NCI-H1417 treated with DMSO at 0.1 percent for 48 hours (cell line): ENCODE measurements at places on chromosomes 2 and 18.

GRCh38 chr2:43443282-43443681, 152.6 kb downstream of the THADA start:
- DNase-seq, result no peak

GRCh38 chr2:120385355-120386127, 39.6 kb downstream of the INHBB start:
- DNase-seq, result no peak

DNA sequence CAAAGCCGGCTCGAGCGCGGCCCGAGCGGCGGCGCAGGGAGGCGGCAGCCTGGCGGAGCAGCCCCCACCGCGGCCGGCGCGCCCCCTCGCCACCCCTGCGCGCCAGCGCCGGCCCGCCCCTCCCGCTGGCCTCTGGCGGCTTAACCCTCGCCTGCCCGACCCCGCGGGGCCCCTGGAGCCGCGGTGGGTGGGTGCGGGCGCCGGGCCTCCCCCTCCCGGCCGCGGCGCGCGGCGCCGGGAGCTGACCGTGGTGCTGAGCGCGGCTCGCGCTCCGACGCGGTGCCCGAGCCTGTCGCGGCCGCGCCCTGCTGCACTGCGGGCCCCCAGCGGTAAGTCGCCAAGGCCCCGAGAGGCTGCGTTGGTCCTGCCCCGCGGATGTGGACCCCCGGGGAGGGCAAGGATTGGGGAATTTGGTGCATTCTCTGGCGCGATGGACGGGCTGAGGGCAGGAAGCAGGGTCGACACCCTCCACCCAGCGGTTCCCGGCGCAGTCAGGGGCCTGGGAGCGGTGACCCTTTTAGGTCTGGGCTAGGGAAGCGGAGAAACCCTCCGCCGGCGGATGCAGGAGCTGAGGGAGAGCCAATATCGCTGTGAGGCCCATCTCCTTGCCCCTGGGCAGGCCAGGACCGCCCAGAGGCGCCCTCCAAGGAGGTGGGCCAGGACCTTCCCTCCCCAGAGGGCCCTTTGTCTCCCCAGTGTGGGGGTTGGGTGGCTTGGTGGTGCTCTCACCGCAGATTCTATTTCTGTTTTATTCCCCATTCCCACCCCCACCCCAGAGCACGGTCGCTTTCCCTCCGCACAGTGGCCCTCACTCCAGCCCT, 923 bp downstream of the AMER3 start:
- DNase-seq, result no peak

- DNase-seq, result no peak
Observed at GRCh38 chr2:239751679-239752355, 273.3 kb downstream of the NDUFA10 start.

- no peak for DNase-seq
Observed at GRCh38 chr2:8352296-8352695, 329.6 kb upstream of the ID2 start.

GRCh38 chr2:9237831-9238230, 31.2 kb downstream of the ASAP2 start:
- DNase-seq, result no peak

GRCh38 chr2:9087121-9087681, 83.7 kb upstream of the MBOAT2 start:
- no peak for DNase-seq

GRCh38 chr18:37402735-37403099, 162.9 kb downstream of the CELF4 start:
- no peak for DNase-seq

- DNase-seq, result no peak
Observed at GRCh38 chr2:70702711-70703395, 65.1 kb downstream of the ADD2 start.

- DNase-seq, result no peak
Observed at GRCh38 chr2:238478216-238478615, 51.5 kb downstream of the ASB1 start.

- DNase-seq, result no peak
Observed at GRCh38 chr2:205216580-205216979, 465.7 kb upstream of the NRP2 start.

GRCh38 chr2:38700113-38700785, 34.3 kb downstream of the GALM start:
- no peak for DNase-seq

GRCh38 chr18:67862069-67862468, 345.5 kb upstream of the DSEL start:
- no peak for DNase-seq

DNA sequence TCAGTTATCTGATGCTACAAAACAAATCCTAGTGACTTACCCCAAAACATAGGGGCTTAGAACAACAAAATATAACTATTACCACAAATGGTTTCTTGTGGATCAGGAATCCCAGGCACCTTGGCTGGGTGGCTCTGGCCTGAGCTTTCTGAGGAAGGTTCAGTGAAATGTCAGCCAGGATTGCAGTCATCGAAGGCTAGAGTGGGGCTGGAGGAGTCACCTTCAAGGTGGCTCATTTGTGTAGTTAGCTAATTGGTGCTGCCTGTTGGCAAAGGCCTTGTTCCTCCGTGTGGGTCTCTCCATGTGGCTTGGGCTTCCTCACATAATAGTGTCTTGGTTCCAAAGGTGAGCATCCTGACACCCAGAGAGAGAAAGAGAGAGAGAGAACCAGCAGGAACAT, 57.4 kb downstream of the COPS8 start:
- DNase-seq, result no peak

- no peak for DNase-seq
Observed at GRCh38 chr2:69617744-69618143, 25.8 kb downstream of the AAK1 start.

GRCh38 chr18:5574843-5575242, 31.0 kb upstream of the EPB41L3 start:
- DNase-seq, result no peak

GRCh38 chr2:127479866-127480743, 46.2 kb downstream of the IWS1 start:
- DNase-seq, result no peak

DNA sequence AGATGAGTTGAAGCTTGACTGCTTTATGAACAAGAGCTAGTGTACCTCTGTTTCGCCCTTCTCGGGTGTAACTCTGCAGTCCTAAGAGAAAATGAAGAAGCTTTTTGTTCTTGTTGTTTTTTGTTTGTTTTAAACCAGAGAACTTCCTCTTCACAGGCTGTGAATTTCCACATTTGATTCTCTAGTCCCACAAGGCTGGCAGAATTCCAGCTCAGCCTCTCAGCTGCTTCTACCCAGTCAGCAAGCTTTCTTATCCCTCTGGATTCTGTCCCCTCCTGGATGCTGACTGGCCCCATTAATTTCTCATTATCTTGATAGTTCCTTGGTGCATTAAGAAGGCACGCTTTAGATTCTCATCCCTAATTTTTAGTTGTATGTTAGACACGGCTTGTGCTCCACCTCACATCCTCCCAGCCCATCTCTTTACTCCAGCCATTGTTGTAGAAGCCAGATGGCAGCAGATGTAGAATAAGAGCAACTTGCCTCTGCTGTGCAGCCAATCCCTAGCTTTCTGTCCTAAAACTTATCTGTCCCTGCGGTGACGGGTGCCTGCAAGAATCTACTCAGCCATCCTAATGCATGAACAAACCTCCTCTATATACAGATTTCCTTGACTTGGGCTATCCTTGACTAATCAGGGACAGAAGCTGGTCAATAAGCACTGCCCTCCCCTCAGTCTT, 12.3 kb upstream of the RESP18 start:
- no peak for DNase-seq

DNA sequence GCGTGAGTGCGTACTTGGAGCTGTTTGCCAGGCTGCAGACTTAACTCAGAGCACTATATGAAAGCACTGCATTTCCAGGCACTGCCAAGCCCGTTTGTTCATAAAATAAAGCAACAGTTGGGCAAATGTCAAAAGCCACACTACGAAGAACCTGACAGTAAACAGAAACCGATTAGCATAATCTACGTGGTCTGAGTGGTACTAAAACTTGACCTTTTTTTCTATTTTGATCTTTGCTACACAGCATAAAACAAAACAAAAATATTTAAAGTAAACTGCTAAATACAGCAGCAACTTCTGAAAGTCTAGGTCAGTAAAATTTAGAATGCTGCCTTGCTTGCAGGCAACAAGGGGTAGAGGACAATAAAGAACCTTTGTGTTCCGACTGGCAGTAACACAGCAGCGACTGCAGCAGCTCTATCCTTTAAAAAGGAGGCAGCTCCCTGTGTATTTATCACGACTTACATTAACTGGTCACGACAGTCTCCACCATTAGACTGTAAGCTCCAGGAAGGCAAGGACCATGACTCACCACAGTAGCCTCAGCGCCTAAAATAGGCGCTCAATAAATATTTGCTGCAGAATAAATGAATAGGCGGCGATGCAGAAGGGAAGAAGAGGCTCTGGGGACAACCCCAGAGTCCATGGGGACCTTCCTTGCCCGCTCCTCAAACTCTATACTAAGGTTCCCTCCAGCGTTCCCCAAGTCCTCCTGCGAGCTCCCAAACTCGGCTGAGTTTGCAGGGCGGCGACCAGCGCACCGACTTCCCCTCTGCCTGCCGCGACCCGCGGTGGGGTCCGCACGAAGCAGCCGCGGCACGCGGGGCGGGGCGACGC, 902 bp downstream of the SS18 start:
- DNase-seq, result peak; percentile 6

DNA sequence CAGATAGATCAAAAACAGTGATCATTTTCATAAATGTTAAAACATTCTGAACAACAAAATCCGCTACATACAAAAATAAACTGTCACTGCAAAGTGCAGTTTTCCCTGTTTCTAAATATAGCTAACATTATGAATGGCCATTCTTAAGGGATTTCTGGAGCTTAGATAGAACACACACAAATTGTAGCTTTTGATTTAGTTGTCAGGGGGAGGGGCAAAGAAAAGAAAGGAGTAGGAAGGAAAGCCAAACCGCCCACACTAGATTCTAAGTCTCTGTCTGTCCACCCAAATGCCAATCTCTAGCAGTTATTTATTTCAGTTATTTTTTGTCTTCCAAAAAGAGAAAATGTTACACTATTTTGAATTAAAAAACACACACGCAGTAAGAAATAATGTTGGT, 182.4 kb downstream of the CDH2 start:
- DNase-seq, result no peak

GRCh38 chr2:219722276-219722879, 94.9 kb downstream of the SLC4A3 start:
- DNase-seq, result no peak

- no peak for DNase-seq
Observed at GRCh38 chr2:69639266-69639665, 4.3 kb downstream of the AAK1 start.

GRCh38 chr2:173865971-173866873, 99.0 kb downstream of the SP3 start:
- no peak for DNase-seq

- no peak for DNase-seq
Observed at GRCh38 chr2:119937680-119938079, 75.2 kb upstream of the EPB41L5 start.

DNA sequence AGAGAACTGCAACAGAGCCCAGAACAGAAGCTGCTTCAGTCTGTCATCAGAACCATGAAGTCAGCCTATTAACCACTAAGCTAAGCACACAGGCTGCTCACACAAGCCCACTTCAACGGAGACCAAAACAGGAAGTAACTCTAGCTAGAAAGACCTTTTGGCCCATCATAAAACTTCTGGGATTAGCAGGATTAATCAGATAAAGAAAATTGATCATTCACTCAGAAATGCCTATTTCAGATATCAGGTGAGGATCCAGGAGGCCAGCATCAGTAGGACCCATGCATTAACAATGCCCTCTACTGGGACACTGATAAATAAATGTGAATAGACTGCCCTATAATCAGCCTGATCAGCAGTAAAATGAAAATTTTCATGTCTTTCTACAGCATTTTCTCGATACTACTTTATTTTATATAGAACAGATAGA, 101.4 kb downstream of the WDPCP start:
- no peak for DNase-seq

DNA sequence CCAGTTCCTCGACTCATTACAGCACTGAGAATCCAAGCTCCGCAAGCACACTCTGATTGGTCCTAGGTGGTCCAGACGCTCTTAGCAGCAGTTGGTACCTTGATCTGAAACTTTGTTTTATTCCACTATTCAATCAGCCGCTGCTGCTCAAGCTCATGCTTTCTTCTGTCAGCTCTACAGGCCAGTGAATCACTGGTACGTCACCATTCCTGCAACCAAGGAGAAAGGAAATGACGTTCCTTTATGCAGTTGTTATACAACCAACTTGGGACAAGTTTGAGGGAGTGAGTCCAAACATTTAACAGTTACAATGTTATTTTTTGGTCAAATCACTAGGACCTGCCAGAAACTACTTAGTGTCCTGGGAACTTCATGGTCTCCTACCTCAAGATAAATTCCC, 398.8 kb upstream of the TMEFF2 start:
- no peak for DNase-seq

GRCh38 chr18:76821875-76822505, 367 bp upstream of the ZNF236 start:
- no peak for DNase-seq

GRCh38 chr2:119810049-119810630, 50.4 kb downstream of the PTPN4 start:
- DNase-seq, result no peak

GRCh38 chr2:160940699-160941098, 219.5 kb upstream of the TANK start:
- no peak for DNase-seq

DNA sequence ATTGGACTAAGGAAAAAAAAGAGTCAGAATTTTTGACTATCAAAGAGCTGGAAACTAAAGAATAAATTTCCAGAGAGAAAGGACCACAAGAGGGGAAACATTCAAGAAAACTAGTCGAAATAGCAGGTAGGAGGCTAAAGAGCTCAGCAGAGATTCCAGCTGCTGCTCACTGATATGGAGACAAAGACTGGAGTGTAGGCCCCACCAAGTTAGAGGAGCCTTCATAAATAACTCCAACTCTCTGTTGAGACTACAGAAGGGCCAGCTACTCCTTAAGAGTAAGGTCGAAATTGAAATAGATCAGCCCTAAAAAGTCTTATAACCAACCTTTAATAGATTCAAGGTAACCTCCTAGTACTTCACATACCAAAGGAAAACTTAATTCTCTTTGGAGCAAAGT, 31.1 kb downstream of the SS18 start:
- DNase-seq, result no peak

DNA sequence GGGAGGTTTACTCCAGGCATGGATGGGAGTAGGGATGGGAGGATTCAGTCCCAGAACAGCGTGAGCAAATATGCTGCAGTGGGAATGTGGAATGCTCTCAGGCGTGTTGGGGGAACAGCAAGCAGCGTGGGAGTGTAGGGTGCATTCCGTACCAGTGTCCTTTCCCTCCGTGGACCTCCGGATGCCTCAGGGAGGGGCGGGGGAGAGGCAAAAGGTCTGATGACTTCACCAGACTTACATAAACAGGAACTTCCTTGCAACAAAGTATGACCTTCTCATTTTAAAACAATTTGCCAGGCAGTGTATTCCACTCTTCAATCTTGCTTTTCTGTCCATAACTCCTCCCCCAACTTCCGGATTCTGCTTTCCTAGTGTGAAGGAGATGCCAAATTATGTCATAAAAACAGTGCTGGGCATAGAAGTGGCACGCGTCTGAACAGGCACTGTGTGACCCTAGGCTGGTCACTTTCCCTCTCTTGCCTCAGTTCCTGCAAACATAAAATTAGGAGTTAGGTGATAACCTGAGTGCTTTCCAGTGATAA, 36.9 kb downstream of the RPL37A start:
- no peak for DNase-seq
